ENCODE measurements at places on chromosomes 5 and 9.

DNA sequence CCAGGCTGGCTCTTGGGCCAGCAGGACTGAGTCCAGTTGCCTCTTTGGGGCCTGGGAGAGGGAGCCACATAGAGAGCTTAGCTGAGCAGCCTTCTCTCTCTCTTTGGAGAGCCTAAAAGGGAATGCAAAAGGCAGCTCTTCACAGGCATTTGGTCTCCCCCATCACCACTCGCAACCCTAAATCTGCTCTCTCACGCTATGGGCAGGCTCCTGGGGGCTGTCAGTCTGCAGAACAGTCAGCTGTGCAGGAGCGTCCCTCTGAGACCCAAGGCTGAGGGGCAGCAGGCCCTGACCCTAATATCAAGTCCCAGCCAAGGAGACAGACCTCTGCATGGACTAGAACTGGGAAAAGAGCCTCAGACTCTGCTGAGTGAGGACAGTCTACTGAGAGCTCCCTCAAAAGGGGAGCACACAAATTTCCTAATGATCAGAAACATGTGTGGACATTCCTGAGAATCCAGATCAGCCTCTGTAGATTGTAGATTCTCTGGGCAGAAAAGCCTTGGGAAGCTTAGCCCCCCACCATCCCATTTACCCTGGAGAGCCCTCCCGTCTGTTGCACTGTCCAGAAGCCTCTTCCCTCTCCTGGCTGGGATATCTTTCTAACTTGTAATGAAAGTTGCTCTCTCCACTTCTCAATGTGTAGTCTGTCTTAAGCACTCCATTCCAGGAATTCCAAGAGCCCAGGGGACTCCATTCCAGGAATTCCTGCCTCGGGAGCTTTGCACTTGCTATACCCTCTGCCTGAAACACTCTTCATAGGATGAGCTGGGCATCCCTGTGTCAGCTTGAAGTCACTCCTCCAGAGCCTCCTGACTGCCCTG lies 79.4 kb downstream of the FAM114A2 start:
- DNase-seq = no peak

- DNase-seq = no peak
Observed at GRCh38 chr5:146209714-146210113, 6.3 kb downstream of the RBM27 start.

DNA sequence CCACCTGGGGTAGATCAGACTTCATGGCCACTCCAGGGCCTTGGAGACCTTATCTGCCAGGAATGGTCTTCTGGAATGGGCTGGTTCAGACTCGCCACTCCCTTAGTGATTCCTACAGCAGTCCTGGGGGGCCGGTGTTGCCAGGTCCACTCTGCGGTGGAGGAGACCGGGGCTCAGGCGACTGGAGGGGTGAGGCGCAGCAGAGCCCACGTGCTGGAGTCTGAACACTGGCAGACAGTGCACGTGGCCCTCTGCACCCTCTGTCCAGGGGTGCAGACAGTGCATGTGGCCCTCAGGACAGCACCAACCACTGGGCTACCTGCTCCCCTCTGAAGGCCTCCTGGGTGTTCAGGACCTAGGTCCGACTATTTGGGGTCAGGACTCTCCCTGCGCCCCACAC lies 94.8 kb upstream of the PHYKPL start:
- no peak for DNase-seq

DNA sequence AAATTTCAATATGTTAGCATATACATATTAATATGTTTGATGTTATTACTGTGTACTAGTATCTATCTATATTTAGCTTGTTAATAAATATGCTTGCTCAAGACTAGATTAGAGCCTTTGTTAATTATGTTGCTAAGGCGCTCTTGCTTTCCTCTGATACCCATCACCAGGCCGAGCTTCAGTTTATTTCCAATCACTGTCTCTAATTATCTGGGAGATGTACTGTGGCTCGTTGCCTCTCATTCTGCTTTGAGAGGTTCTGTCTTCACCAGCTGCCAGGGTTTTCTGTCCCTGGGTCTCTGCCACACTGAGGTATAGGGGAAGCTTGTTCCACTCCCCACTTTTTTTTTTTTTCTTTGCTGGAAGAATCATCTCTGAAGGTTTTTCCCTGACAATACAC lies 21.0 kb upstream of the TAF11L2 start:
- no peak for DNase-seq

DNA sequence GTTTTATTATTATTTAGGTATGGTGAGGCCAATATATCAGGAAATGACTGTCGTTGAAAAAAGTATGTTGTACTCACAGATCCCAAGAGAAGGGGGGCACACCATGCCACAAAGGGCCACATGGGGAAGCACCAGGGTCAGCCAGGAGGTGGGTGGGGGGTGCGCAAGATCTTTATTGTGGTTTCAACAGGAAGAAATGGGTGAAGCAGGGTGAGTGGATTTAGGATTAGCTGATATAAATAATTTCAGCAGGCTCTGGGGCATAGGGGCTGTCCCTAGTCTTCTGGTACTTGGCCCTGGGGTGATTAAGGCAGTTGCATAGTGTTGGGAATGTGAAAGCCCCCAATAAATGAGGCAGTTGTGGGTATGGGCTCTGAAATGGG lies 8.6 kb downstream of the PDCD1LG2 start:
- no peak for DNase-seq

DNA sequence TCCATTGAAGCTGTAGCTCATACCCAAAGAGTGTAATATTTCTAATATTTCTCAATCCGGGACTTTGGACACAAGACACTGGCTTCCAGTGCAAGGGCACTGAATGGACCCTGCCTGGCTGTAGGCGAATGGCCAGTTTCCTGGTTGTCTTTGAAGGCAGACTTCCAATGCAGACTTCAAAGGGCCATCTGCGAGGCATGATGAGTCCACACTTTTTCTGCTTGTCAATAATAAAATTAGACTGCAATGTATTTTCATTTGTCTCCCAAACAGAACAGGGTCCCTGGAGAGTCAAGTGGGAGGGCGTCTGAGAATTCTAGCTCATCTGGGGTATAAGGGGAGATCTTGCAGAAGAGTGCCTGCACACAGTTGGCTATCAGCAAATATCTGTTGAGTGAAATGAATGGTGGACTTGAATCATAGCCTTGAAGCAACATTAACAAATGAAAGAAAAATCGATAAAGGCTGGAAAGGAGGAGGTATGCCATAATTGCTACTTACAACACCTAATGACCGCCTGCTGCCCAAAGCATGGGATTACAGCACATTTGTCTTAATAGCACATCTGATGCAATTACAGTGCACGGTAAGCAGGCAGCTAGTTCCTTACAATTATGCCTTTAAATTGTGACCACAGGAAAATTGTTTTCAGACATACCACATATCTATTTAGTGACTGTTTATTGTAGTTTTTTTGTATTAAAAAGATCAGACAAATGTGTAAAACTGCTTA lies 137.5 kb downstream of the ARHGEF28 start:
- DNase-seq = no peak

GRCh38 chr5:55575815-55576583 lies 41.2 kb upstream of the PLPP1 start:
- DNase-seq = peak; percentile 24

- DNase-seq = no peak
Observed at GRCh38 chr5:92769978-92770377, 811.0 kb downstream of the NR2F1-AS1 start.

DNA sequence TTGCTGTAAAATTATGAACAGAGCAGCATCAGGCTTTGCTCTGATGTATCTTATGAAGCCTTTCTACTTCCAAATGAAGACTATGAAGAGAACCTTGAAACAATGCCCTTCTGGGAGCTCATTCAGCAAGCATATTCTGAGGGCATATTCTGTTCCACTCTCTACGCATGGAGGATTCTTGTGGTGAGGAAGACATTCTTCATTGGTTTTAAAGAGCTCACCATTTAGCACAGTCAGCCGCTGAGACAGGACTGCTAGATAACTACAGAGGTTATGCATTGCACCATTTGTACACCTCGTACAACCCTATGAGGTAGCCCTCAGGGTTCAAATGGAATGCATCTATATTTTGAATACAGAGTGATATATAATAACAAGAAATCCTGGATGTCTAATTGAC lies 61.0 kb downstream of the INVS start:
- no peak for DNase-seq

GRCh38 chr9:137034709-137035506 lies 3.0 kb upstream of the FUT7 start:
- peak; percentile 59 for DNase-seq

GRCh38 chr5:68378204-68378820 lies 162.8 kb downstream of the PIK3R1 start:
- DNase-seq = no peak

GRCh38 chr9:95333426-95333825 lies 15.9 kb upstream of the FANCC start:
- no peak for DNase-seq

DNA sequence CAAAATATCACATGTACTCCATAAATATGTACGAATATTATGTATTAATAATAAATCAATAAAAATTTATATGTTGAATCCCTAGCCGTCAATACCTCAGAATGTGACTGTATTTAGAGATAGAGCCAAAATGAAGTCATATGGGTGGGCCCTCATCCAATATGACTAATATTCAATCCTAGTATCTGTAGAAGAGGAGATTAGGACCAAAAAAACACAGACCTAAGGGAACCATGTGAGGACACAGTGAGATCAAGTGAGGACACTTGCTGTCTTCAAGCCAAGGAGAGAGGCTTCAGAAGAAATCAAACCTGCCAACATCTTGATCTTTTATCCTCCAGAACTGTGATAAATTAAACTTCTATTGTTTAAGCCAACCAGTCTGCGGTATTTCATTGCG lies 3.7 kb upstream of the AMACR start:
- DNase-seq = no peak

DNA sequence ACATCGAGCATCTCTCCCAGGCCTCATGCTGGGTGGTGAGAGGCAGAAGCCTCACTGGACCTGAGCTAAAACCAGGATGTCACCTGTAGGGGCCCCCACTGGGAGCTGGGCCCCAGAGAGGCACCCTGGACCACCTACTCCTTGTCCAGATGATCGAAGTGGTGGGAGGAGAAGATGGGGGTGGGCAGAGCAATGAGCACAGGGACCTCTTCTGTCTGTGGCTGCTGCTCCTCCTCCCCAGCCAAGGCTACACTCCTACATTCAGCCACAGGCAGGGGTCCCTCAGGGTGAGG lies 227.5 kb downstream of the CACNA1B start:
- no peak for DNase-seq

DNA sequence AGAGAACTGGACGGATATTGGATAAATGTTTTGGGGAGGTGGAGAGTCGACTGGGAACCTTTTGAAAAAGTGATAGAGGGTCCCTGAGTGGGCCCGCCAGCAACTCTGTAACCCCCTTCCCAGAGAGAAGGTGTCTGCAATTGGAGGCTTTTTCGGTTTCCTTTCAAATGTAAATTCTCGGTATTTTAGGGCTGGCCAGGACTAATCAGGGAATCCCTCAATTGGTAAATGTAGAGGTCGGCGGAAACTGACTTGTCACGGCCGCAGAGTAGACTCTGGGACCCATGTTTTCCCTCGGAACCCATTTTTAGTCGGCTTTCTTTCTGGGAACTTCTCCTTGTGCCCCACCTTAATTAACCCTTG lies 524 bp downstream of the CCNB1 start:
- peak; percentile 36 for DNase-seq

GRCh38 chr9:131258186-131258585 lies 18.1 kb downstream of the FAM78A start:
- DNase-seq = no peak

GRCh38 chr9:37408933-37409710 lies 13.4 kb upstream of the GRHPR start:
- DNase-seq = no peak

- DNase-seq = no peak
Observed at GRCh38 chr5:112787261-112787660, 49.6 kb downstream of the APC start.

DNA sequence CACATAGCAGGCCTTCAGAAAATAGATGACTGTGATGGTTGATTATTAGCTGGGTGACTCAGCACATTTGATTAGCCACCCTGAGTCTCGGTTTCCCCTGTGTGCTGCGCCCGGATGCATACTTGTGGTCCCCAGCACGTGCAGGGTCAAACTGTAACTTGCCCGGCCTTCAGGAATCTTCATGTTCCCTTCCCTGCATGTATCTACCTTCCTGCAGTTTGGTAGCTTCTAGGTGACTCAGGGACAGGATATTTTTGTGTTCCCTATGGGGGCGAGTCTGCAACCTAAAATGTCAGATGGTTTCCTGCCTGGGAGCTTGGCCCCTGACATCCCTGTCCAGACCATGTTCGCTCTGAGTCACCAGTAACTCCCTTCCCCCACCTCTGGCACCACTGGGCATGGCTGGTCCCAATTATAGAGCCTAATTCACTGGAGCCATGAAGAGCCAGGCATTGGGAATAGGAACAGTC lies 13.2 kb downstream of the PTGS1 start:
- no peak for DNase-seq

DNA sequence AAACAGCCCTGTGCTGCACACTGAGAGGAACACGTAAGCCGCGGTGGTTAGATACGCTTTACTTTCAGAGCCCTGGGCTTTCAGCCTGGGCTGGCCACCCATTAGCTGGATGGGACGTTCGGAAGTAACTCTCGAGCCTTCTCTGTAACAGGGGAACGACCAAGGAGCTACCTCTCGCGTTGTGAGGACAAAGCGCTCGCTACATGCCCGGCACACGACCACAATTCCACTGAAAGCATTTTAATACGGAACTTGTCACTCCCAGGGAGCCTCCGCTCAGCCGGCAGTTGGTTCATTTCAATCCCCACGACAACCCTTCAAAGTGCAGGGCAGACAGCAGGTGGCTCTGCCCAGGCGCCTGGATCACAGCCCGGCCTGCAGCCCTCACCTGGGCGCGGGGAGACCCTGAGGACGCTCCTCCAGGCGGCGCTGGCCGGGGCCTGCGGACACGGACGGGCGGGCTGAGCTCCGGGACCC lies 368 bp downstream of the SURF1 start:
- DNase-seq = no peak

- no peak for DNase-seq
Observed at GRCh38 chr5:71907001-71907588, 188.0 kb downstream of the CARTPT start.

DNA sequence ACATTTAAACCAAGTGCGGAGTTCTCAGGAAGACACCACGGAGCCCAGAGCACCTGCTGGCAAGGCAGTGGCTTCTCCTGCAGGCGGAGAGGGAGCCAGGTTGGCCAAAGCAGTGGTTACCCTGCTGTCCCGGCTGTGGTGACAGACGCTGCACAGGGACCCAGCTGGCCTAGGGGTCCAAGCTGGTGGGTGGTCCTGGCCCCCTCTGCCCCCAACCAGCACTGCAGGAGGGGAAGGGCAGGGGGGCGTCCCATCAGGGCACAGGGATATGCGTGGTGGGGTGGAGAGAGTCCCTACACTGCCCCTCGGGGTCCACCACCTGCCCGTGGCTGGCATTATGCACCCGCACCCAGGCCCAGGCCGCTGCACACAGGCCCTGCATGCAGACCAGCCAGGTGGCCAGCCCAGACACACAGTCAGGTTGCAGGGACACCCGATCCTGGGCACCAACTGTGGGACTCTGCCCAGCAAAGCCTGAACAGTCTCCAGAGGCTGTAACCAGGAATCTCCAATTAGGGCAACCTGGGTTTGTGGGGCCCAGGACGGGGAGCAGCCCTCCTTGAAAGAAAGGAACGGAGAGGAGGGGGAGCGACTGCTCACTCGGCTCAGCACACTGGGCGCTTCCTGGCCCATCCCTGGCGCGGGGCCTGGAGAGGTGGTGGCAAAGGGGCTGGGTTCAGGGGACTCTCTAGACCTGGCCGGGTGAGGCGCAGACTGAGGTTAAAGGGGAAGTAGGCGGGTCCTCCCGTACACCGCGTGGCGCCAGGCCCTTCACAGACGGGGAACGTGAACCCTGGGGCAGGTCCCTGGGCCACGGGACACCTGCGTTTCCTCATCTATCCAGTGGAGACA lies 46.3 kb downstream of the NACC2 start:
- no peak for DNase-seq
